HS-27A (cell line): ENCODE measurements at places on chromosomes 2 and 18.

GRCh38 chr2:43039376-43040080, 186.9 kb downstream of the ZFP36L2 start:
- no peak for DNase-seq

GRCh38 chr2:236616031-236616430, 46.4 kb downstream of the ACKR3 start:
- DNase-seq = no peak

DNA sequence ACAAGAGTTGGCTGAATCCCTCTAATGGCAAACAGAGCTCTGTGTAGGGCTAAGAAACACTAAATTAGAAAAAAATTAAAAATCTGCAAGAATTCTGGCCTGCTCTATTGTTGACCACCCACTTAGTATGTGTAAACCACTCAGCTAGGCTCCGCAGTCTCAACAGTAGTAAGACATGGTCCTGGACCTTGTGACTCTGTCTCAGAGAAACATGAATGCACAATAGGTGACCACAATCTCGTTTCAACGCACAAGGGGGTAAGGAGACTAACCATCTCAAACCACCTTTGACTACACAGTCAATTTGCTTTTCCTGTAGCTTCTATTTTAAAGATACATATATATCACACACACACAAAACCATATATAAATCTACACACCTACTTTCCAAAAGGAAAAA, 16.5 kb downstream of the SEPTIN10 start:
- no peak for DNase-seq

DNA sequence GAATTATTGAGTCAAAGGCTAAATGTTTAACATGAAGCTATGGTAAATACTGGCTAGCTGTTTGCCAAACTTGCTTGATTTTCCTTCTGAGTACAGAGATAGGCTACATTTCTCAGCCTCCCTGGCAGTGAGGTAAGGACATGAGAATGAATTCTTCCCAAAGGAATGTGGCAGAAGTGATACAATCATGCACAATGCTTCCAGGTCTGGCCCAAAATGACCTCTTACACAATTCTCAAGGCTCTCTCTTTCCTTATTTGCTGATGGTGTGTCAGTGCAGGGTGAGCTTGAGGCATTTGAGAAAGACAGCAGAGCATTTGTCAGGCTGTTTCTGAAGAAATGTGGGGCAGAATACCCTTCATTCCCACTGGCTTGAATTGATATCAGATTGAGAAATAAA, 95.6 kb upstream of the NABP1 start:
- DNase-seq = no peak

GRCh38 chr18:4807604-4808293, 352.6 kb upstream of the DLGAP1 start:
- DNase-seq = no peak

DNA sequence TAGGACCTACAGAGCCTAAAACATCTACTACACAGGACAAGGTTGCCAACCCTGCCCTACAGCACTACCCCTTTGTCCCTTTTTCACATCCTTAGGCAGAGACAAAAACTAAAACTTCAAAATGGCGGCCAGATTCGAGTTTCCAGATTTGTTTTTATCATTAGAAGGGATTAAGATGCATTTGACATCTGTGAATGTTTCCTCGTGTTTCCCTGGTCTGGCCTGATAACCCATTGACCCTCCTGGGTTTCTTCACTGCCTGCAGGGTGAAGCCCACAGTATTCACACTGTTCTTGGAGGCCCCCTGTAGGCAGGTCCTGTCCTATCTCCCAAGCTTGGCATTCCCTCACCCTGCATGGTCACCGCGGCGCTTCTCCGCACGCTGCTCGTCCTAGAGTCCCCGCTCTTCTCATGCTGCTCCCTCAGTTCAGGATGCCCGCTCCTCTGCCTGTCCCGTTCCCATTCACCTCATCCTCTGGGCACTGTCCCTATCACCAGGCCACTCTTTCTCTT, 67.6 kb downstream of the TPGS2 start:
- no peak for DNase-seq

DNA sequence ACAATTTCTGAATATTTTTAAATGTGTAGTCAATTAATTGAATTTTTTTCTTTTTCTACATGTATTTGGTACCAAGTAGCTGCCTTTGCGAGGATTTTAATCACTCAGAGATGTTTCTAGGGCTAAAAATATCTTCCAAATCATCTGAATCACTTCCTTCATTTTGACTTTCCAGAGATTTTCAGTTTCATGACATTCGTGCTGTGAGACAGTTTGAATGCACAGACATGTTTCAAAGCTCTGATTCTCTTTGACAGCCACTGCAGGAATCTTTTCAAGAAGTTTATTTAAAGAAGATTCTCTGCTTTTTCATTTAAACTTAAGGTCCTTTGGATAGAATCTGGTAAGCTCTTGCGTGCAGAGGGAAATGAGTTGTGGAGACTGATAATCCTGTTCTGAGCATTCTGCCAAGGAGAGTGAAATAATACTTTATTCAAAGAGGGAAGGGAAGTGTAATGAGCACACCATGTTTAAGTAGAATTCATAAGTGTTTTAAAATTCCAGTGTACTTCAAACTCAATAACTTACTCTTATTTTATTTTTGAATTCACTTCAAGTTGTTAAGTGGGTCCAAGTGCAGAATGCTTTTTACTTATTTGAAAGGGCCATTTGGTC, 9.7 kb downstream of the CYBRD1 start:
- no peak for DNase-seq

DNA sequence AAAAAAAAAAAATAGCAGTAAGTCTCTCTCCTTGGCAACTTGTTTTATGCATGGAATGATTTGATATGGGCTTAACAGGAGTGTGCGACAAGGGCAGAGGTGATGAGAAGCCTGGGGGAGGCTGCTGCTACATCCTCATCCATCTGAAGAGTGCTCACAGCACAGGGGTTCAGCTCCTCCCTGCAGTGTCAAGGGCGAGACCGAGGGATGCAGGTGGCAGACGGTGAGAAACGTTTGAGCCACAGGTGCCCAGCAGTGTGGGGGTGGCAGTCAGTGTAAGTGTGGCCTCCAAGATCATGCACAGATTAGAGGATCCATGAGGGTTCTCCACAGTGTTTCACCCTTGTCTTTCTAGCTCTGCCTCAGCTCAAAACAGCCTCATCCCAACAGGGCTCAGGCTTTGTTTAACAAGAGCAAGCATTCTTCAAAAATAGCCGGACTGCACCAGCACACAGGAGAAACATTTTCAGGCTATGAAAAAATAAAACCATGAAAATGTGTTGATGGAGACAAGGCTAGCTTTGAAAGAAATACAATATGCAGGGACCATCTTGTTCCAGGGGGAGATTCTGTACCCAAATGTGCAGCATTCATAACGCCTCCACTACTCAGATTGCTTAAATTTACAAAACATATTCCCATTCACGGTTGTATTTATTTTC, 324.5 kb upstream of the MYT1L start:
- DNase-seq = no peak

DNA sequence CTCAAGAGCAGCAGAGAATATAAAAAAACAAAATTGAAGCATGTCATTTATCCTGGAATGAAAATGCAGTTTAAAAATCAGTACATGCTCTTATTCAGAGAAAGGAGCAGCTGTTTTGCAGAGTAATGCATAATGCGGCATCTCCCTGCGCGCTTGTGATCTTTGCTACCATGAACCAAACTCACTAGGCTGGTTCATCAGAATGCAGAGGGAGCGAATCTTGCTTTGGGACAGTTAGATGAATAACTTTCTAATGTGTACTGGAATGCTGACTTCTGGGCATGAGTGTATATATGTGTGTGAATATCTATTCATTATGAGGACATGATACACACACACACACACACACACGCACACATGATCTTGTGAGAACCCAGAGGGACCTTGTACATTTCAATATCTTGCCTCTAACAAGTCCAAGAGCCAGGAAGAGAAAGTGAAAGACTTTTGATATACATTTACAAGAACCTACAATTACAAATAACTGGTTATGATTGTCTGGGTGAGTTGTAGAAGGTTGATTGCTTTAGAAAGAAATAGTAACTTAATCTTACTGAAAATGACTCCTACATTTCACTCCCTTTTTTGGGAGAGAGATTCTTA, 54.1 kb upstream of the THOC1 start:
- DNase-seq = no peak

- no peak for DNase-seq
Observed at GRCh38 chr2:26970928-26971627, 641 bp downstream of the MAPRE3 start.

- no peak for DNase-seq
Observed at GRCh38 chr18:63192885-63193349, 126.7 kb downstream of the BCL2 start.

DNA sequence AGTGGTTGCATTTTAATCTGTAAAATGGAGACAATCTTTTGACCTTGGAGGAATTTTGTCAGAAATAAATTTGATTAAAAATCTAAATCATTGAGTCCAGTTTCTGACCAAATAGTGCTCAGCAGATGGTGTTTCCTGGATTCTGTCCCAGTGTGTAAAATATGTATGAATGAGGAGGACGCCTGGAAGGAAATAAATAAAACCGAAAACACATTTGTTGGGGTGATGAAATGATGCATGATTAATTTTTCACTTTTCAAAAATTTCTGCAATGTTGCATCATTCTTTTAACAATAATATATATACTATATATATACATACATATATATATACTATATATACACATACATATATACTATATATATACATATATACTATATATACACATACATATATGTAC, 261.1 kb upstream of the TRIB2 start:
- no peak for DNase-seq

GRCh38 chr2:205694256-205694655, 12.0 kb downstream of the NRP2 start:
- DNase-seq = no peak

DNA sequence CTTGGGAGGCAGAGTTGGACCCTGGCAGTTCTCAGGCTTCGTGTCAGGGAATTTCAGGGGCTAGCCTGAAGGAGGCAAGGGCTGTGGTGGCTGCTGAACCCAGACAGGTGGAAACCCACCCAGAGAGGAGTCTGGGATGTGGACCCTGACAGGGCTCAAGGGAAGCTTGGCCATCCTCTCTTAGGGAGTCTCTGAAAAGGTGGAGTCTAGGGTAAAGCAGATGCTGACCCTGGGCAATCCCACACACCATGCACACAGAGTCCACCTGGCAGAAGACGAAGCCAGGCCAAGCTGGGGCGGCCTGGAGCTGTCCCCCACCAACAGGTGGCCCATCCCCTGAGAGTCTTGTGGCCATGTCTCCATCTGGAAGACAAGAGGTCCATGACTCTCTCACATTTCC, 41.2 kb upstream of the TEX51 start:
- no peak for DNase-seq

DNA sequence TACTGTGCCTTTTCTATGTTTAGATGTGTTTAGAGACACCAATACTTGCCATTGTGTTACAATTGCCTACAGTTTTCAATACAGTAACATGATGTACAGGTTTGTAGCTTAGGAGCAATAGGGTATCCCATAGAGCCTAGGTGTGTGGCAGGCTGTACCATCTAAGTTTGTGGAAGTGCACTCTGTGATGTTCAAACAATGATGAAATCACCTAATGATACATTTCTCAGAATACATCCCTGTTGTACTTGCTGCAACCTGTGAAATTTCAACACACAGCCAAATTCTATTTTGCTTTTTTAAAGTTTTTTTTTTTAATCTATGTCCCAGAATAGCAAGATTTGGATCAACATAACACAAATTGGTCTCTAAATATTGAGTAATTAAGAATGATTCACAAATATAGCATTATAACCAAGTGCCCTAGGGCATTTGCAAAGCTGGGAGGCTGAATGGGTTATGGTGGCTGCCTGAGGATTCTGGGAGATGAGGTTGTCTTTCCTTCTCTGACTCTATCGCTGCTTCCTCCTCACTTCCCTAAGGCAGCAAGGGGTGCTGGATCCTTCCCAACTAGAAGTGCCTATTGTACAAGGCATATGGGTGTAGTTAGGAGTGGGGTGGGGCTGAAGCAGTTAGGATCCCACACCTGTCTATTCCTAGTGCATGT, 78.3 kb downstream of the SKA1 start:
- DNase-seq = no peak

DNA sequence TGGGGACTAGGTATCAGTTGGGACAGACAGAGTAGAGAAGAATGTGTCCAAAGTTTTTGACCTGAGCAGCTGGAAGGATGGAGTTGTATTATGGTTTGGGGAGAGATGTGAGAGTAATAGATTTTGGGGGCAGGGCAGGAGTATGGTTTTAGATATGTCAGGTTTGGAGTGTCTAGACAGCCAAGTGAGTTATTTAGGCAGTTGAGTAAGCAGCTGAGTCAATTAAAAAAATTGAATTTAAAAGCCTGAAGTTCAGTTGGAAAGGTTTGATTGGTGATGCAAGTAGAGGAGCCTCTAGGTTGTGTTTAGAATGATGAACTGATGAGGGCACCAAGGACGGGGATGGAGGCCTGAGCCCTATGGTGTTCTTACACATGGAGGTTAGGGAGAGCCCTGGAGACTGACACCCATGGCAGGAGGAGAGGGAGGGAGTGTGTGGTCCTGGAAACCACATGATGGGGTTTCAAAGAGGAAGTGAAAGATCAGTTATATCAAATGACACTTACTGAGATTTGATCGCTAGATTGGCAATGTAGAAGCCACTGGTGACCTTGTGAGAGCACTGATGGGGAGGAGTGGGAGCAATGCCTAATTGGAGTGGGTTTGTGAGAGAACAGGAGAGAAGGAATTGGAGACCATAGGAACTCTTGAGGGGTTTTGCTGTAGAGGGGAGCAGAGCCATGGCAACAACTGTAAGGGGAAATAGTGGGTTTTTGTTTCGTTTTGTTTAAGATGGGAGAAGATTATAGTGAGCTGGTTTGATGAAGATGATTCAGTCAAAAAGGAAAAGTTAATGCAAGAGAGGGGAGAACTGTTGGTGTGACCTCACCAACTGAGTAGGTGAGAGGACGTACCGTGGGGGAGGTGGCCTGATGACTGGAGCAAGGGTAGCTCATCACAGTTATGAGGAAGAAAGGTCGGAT, 10.3 kb downstream of the ITGA6 start:
- DNase-seq = no peak

- no peak for DNase-seq
Observed at GRCh38 chr2:3761272-3761671, 57.9 kb downstream of the DCDC2C start.

- no peak for DNase-seq
Observed at GRCh38 chr2:159542101-159542500, 74.2 kb downstream of the BAZ2B start.

- no peak for DNase-seq
Observed at GRCh38 chr2:29130295-29130694, 15.1 kb downstream of the CLIP4 start.

- DNase-seq = no peak
Observed at GRCh38 chr2:1793868-1794445, 49.6 kb upstream of the PXDN start.

- DNase-seq = no peak
Observed at GRCh38 chr18:48452861-48453323, 43.7 kb upstream of the ZBTB7C start.
